HT1080 (cell line): ENCODE measurements at places on chromosomes 6 and 20.

GRCh38 chr6:40584741-40585140 is 2.4 kb downstream of the LRFN2 start:
- DNase-seq: no peak

GRCh38 chr6:19501737-19502245 is 335.4 kb upstream of the ID4 start:
- DNase-seq: no peak

DNA sequence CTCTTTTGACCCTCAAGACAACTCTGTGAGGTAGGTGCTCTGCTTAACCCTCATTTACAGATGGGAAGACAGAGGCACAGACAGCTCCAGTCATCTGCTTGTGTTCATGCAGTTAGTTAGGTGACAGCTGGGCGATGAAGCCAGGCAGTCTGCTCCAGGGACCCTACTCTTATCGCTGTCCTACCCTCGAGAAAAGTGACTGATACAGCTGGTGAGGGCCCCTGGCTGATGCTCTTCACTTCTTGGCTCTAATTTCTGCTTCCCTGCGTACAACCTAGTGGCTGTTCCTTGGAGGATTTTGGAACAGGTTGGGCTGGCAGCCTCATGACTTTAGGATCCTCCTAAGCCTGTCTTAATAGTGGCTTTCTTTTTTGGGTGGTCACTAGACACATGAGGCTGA is 9.1 kb upstream of the TJAP1 start:
- no peak for DNase-seq

GRCh38 chr6:6007366-6008088 is 802 bp upstream of the NRN1 start:
- no peak for DNase-seq

DNA sequence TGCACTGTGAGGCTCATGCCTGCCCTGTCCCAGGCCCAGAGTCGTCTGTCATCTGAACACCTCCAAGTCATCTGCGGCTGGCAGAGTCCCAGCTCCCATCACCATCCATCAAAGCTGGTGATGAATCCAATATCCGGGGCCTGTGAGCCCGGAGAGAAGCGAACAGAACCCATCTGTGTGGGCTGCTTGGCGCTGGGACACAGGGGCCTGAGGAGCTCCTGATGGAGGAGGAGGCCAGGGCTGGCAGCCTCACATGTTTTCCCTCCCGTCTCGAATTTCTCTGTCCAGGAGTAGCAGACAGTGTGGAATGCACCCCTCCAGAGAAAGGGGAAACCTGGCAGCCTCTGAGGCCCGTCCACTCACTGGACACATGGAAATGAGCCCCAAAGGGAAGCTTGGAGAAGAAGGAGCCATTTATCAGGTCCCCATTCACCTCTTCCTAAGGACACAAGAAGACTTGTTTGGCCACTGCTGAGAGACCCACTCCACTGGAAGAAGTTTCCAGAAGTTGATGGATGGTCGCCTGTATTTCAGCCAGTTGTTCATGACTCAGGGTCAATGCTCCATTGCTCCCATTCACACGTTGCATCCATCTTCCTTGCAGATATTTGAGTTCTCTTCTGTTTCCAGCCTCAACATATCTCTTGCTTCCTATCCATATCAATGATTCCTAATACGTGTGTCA is 307.5 kb upstream of the SULF2 start:
- no peak for DNase-seq

- no peak for DNase-seq
Observed at GRCh38 chr6:56850626-56851025, 104.3 kb upstream of the BEND6 start.
